ENCODE measurements at places on chromosomes 1 and 21. TPM values are rescaled to one million over a fixed set of nuclear protein-coding genes. Genes with fewer than 3 reads are reported as not detected.
A peak's percentile ranks its signal among the peaks of the same experiment; 100 is the strongest.

DNA sequence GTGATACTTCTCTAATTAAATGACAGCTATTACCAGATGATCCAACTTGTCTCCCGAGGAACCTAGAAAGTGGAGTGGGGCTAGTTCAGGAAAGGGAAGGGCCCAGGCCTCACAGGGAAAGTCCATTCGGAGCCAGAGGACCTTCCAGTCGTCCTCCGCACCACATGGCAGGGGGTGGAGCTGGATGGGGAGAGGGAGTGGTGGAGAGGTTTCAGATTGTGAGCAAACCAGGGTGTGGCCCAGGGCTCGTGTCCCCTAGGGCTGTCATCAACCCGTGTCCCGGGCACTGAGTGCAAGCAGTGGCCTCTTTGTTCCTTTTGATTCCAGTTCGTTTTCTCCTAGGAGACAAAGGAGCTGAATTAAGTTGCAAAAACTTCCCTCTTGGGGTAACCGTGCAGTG is 114.9 kb downstream of the HUNK start:
- peak; percentile 47 for DNase-seq

- no peak for DNase-seq
These were observed 202.6 kb downstream of the PDE4B start for GRCh38 chr1:65995336-65995735.

DNA sequence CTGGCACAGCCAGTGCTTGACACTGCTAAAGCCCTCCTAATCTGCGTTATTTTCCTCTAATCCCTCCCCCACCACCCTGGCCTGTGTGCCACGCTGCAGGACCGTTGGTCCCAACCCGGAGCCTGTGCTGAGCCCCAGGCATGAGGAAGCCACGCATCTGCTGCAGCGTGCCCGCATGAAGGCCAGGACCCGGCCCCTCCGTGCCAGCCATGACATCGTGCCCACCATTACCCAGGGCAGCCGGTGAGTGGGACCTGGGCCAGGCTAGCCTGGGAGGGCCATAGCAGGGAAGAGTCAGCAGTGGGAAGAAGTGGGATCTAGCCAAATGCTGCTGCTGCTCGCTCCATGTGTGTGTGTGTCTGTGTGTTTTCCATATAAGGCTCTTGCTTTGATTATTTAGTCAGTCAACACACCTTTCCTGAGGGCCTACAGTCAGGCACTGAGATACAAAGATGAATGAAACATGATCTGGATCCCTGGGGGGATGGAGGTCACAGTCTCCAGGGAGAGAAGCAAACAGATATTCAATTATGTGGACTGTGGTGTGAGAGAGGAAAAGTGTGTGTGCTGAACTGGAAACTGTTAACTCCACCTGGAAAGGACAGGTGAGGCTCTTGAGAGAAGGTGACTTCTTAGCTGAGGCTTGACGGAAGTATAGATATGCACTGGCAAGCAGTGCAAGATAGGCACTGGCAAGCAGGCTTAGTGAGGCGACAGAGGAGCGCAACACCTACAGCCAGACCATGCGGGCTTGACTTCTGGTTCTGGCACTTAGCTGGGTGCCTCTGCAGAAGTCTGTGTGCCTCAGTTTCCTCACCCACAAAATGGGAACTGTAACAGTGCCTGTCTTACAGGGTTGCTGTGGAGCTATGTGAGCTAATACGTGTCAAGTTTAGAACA is 15.9 kb downstream of the KIAA1614 start:
- no peak for DNase-seq

- no peak for DNase-seq
These were observed 697 bp downstream of the AGO3 start for GRCh38 chr1:35931446-35932157.

DNA sequence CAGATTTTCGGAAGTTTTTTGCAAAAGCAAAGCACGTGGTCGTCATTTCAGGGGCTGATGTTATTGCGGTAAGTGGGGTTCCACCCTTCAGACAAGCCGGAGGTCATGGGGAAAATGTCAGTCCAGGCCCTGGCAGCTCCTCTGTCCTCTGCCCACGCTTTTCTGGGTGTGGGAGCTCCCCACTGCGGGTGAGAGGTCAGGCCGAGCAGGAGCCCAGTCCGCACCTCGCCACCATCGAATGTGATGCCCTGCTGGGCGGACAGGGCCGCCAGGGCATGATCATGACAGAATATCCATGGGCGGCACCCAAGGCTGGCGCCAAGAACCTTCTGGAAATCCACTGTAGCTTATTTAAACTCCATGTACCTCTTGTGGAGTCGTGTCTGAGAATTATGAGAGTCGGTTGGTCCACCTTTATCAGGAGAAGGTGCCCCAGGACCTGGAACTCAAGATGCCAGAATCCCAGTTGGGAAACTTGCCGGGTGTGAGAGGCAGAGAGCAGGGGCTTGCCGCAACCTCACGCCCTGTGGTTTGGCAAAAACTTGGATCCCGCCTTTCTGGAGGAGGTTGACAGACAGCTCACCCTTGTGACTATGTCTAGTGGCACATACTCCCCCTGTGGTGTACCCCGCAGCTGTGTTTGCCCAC is 6.9 kb downstream of the DIRAS3 start:
- DNase-seq, result no peak

GRCh38 chr1:93013145-93014065 is 52.1 kb upstream of the DIPK1A start:
- no peak for DNase-seq

DNA sequence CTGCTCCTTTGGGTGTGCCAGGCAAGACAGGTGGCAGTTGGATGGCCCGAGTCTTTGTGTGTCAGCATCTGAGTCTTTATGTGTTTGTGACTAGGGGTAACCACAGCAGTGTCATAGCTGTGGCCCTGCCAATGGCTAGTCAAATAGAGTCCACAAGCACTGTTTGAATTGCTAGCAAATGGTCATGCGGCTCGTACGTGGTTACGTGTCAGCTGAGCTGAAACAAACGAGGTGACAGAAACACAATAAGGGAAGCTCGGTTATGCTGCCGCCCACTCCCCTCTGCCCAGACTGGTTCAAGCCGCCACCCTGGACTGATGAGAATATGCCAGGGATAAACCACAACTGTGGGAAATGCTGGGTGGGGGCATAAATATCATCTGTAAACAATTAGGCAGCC is 174.3 kb upstream of the LMO4 start:
- DNase-seq, result no peak

DNA sequence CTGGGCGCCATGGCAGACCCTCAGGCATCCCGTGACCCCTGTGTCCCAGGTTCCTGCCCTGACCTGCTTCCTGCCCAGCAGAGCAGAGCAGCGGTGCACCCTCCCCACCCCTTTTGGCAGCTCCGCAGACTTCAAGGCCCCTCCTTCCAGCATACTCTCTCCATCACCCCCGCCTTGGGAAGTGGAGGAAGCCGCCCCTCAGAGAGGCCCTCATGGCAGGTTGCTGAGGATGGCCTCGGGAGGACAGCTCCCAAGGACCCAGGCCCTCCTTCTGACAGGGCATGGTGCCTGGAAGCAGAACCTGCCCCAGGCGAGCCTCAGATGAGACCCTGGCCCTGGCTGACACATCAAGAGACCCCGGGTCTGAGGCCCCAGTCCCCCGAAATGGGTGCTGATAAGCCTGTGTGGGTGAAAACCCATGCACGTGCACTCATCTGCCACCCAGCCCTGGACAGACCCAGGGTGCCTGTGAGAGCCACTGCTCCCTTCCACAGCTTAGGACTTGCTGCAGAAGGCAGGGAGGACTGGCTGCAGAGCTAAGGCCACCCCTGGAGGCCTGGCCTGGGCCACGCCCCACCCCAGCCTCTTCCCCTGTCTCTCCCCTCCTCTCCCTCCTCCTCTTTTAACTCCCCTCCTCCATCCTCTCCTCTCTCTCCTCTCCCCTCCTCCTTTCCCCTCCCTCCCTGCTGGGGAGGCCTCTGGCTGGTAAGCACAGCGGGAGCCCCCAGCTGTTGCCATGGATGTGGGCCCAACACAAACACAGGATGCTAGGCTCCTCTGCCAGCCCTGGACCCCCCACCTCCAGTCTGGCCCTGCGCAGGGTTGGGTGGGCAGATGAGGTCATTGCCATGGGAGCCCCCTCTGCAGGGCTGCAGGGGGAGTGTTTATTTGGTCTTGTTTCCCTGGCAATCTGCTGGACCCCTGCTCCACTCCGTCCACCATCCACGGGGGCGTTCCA is 33.7 kb downstream of the WNT9A start:
- DNase-seq, result no peak

- no peak for DNase-seq
These were observed 101.8 kb upstream of the OLFM3 start for GRCh38 chr1:102098536-102098935.

CLCA4 gene
- 10.3 TPM for total RNA-seq

FAM163A gene
- 1.2 TPM for total RNA-seq

NAV1 gene
- 16.0 TPM for total RNA-seq

MARK1 gene
- 5.0 TPM for total RNA-seq

RGS7 gene
- not detected for total RNA-seq

Data from Peyer's patch (tissue), 4 donors.